CD4-positive, alpha-beta T cell (primary cell): ENCODE measurements at places on chromosomes 4 and X.

DNA sequence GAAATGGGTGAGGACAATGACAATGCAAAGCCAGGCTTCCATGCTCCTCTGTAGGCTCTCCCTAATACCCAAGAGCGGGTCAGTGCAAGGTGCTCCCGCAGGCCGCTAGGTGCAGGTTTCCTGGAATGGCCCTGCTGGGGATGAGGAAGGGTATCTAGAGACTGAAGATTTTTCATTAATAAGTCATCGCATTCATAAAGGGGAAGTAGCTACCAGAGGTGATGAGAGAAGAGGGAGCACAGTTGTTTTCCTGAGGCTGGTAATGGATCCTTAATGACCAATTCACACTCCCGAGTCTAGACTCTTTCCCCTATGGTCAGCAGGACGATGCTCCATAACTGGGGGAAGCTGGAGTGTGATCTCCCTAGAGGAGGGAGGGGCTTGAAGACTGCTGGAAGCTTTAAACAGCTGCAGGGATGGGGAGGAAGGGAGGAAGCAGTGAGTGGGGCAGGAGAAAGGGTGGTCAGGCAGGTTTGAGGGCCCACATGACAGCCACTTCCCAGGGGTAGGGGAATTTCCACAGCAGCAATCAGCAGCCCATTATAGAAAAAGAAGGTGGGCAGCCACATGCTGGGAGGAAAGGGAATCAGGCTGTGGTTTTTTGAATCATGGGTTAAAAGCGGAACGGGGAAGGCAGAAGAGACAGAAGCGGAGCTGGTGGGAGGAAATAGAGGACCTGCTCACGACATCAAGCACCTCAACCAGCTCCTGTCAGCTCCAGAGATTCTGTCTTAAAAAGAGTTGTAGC, 10.2 kb upstream of the ATP6AP2 start:
- DNase-seq, result peak; percentile 18

DNA sequence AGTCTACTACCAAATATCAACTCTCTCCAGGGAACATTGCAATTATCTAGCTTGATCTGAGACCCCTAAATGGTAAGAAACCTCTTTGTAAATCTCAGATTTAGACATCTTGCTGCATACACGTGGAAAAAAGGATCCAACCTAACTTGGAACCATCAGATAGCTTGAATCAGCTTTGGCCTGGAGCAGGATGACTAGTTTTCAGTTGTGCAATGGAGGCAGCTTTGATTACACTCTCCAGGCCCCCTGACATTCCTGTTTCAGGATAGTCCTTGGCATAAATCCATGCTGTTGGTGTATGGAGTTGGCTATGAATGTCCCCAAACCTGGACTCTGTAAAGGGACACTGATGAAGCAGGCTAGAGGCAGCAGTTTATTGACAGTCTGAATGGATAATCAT, 1061.9 kb upstream of the TENM3 start:
- DNase-seq, result no peak

GRCh38 chr4:104870495-104871233, 276.0 kb upstream of the TET2 start:
- DNase-seq, result no peak

GRCh38 chr4:31307029-31307428, 586.9 kb downstream of the PCDH7 start:
- DNase-seq, result no peak

DNA sequence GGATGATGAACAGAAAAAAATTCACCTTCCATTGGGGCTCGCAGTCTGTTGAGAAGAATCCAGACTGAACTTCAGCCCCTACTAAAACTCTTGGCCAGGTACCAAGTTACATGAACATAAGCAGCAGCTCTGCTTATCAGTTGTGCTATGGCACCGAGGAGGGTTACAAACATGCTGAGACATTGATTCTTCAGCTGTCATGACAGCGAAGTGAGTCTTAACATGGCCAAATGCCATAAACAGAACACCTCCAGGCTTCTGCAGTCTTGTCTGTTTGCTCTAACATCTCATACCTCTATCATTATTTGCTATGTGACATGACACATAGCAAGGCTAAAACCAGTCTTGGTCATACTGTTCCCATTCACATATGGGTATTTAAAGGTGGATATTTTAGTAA, 521.5 kb downstream of the GRID2 start:
- no peak for DNase-seq

- DNase-seq, result no peak
Measured at GRCh38 chr4:14520171-14520570, 482.1 kb upstream of the CPEB2 start.

- no peak for DNase-seq
Measured at GRCh38 chr4:154691229-154691628, 52.6 kb upstream of the LRAT start.

- DNase-seq, result no peak
Measured at GRCh38 chr4:95627024-95627605, 78.3 kb upstream of the UNC5C start.

DNA sequence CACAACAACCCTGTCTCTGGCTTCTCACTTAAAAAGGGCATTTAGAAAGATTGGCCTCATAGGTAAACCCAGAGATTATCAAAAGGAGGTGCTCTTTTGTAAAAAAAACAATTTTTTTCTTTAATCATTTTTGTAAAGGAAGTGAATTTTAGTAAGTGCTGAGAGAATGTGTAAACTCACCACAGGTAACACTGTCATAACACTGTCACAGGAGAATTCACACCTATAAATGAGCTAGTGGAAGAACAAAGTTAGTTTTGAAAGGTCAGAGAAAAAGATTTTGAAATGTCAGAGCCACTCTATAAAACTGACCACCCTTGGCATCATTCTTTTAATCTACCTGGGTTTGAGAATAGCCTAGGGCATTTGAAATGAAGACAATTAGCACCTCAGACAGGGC, 3.3 kb upstream of the SH2D1A start:
- DNase-seq, result no peak

GRCh38 chr4:37365888-37366287, 121.3 kb downstream of the NWD2 start:
- no peak for DNase-seq

DNA sequence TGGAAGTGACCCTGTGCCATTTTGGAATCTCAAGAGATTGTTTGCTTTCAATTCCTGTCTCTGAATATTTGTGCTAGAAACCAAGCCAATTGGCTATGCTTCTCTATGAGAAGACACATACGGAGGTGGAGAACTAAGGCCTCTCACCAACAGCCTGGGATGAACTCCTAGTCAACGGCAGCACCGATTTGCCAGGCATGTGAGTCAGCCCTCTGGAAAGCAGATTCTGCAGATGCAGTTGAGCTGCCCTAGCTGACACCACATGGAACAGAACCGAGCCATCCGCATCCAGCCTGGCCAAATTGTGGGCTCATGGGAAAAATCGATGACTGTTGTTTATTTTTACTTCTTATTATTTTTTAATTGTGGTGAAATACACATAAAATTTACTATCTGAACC, 58.2 kb upstream of the WDFY3 start:
- DNase-seq, result no peak

GRCh38 chr4:17029964-17030363, 131.5 kb upstream of the LDB2 start:
- no peak for DNase-seq

DNA sequence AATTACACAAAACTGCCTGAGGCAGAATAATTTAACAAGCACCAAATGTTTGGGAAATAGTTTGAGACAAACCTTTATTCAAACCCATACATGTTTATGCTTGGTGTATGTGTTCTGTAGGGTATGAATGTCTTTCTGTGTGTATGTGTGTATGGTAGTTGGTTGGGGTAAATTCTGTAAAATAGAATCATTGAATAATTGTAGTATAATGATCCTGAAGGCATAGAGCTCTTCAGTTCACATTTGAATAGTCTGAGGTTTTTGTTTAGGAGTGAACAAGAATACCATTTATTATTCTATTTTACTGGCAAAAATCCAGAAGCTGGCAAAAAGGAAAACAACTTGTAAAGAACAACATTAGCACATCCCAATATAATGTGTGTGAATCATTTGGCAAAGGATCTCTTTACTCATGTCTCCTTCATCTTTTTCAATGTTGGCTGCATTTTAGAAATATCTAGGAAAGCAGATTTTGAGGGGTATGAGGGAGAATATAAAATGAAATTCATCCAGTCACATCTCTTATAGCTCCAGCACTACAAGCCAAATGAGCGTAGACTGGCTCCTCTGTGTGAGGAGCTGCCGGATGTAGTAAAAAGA, 360.0 kb downstream of the CHIC1 start:
- no peak for DNase-seq

GRCh38 chr4:127988638-127989037, 23.4 kb downstream of the ABHD18 start:
- no peak for DNase-seq

DNA sequence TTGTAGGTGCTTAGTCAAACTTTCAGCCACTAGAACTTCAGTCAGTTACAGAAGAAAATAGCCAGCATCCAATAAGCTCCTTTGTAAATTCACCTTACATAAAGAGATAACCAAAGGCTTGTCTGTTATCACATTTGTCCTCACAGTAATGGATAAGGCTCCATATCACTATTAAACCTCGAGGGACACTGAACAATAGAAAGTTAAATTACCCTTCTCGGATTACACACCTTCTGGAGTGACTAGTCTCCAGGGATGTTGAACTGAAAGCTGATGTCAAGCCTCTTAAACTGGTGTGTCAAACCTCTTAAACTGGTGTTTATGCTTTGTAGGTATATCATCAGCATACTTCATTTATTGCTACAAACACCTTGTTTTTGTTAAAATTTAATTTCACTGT, 639.0 kb downstream of the CENPC start:
- DNase-seq, result no peak

- DNase-seq, result no peak
Measured at GRCh38 chrX:25007059-25008053, 8.4 kb downstream of the ARX start.

- no peak for DNase-seq
Measured at GRCh38 chrX:134373736-134374135, 86.2 kb upstream of the HPRT1 start.
